ENCODE measurements at places on chromosomes 1 and 21. TPM values are rescaled to one million over a fixed set of nuclear protein-coding genes. Genes with fewer than 3 reads are reported as not detected.

SH2D5 gene
- total RNA-seq: 0.15 TPM

ZMYND12 gene
- not detected for total RNA-seq

EXOC8 gene
- total RNA-seq: 14.4 TPM

ZNF683 gene
- total RNA-seq: not detected

OR6K3 gene
- total RNA-seq: not detected

PGBD5 gene
- not detected for total RNA-seq

VAMP3 gene
- total RNA-seq: 26.8 TPM

AMY2A gene
- total RNA-seq: not detected

CLCA2 gene
- not detected for total RNA-seq

ASCL5 gene
- total RNA-seq: not detected

SPRR1A gene
- total RNA-seq: not detected

CGN gene
- total RNA-seq: 0.91 TPM

OPRD1 gene
- 0.05 TPM for total RNA-seq
